ENCODE measurements at places on chromosomes 16 and 17. TPM values are rescaled to one million over a fixed set of nuclear protein-coding genes. Genes with fewer than 3 reads are reported as not detected.

MC1R gene
- total RNA-seq = 12.1 TPM

CCL8 gene
- total RNA-seq = not detected

KRT33A gene
- total RNA-seq = not detected

UTS2R gene
- total RNA-seq = not detected

ZNF747 gene
- total RNA-seq = 11.8 TPM

WNT3 gene
- 5.6 TPM for total RNA-seq

Data from MG63 (cell line).